HFFc6 (cell line): ENCODE measurements at places on chromosomes 5 and 9.

DNA sequence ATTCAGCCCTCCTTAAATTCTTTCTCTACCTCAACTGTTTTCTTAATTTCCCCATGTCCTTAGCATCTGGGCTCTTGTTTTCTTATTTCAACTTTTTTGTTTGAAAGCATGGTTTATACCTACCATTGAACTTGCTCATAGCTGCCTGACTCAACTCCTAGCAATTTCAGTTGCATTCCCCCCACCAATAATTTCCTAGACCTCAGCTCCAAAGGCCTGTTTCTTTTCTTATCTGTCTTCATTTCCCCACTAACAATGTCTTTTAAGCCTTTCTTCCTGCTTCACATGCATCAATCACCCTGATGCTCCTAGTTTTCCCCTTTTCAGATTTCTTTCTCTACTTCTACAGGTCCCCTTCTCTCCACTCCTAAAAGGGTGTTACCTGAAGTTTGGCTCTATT is 129.7 kb upstream of the PDE4D start:
- DNase-seq = no peak

- no peak for DNase-seq
These were observed 144.7 kb upstream of the TBC1D2 start for GRCh38 chr9:98399950-98400683.

DNA sequence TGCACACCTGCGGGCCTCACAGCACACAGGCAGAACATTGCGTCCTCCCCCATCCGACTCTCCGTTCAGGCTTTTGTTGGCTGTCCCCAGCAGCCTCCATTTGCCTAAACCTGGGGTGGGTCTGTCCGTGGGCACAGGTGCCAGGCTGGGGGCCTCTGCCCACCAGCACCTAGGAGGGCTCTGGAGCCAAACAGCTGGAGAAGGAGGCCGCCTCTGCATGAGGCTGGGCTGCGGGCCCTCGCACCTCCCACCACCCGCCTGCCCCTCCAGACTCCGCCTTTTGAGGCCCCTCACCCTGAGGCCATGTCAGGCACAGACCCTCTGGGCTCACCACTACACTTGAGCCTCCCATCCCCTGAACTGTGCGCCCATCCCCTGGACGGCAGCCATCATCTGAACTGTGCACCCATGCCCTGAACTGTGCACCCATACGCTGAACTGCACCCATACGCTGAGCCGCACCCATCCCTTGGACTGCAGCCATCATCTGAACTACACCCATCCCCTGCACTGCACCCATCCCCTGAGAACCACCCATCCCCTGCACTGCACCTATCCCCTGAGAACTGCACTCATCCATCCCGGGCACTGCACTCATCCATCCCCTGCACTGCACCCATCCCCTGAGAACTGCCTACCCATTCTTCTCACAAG is 98.0 kb upstream of the OTULINL start:
- DNase-seq = no peak

DNA sequence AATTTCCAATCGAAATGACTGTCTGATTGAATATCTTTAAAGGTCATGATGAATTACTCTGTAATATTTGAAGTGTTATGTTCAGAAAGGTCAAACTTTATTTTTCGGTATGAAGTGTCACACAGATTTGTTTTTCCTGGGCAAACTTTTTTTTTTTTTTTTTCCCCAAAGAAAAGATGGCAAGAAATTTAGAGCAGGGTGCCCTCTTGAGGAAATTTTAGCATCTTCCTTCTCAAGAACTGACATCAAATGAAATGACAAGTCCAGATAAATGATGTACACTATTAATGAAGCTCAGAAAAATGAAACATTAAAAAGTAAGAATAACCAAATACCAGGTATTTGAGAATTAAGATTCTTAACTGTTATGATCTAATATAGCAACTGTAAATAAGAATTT is 123.6 kb downstream of the INVS start:
- peak; percentile 33 for DNase-seq

DNA sequence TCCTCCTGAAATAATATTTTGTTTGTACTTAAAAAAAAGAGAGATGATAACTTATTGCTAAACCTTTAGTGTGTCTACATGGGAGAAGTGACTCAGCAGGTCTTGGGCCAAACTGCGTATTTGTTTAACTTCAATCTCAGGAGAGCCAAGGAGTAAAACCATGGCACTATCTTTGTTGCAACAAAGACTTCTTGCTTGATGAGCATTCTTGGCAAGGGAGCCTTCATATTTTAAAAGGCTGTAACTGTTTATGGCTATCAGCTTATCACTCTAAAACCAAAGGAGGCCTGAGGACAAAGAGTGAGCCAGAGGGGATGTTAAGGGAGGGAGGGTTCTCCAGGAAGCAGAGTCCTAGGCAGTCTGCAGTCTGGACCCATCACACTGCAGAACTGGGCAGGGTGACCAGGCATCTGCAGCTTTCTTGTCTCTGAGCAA is 216.2 kb upstream of the S1PR3 start:
- DNase-seq = peak; percentile 91

DNA sequence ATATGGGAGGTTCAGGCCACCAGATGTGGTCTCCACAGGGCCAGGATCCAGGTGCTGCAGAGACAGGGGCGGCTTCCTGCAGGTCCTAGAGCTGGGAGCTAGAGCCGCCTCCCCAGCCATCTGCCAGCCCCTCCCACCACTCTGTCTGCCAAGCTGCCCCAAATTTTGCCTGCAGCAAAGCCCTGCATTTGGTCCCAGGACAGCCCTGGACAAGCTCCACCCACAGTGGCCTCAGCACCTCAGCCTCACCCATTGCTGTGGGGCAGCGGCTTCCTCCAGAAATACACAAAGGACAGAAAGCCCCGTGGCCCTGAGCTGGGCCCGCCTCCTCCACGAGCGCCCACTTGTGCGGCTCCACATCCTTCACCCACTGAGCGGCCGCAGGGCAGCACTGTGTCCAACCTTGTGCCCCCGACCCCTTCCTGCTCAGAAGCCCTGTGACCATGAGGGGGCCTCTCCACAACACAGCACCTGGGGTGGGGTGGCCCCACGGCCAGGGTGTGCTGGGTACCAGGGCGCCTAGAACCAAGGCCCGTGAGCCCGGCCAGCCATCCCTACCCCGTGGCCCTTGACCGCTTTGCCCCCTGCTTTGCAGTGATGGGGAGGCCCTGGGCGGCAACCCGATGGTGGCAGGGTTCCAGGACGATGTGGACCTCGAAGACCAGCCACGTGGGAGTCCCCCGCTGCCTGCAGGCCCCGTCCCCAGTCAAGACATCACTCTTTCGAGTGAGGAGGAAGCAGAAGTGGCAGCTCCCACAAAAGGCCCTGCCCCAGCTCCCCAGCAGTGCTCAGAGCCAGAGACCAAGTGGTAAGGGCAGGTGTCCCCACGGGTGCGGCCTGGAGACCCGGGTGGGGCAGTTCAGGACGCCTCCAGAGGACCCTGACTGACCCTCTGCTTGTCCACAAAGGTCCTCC is 3.7 kb upstream of the AJM1 start:
- no peak for DNase-seq

GRCh38 chr5:68803881-68804319 is 289.9 kb upstream of the SLC30A5 start:
- no peak for DNase-seq

- DNase-seq = no peak
These were observed 75.4 kb upstream of the S1PR3 start for GRCh38 chr9:88915916-88916315.

- DNase-seq = no peak
These were observed 800.6 kb upstream of the CDH6 start for GRCh38 chr5:30392897-30393296.

GRCh38 chr5:138212828-138213160 is 329 bp downstream of the CDC23 start:
- DNase-seq = peak; percentile 0

- DNase-seq = no peak
These were observed 76.0 kb downstream of the ATPSCKMT start for GRCh38 chr5:10173716-10174115.
